ENCODE measurements at places on chromosomes 3 and 15. TPM values are rescaled to one million over a fixed set of nuclear protein-coding genes. Genes with fewer than 3 reads are reported as not detected.

The ACTRT3 gene
- total RNA-seq = 0.55 TPM

The TASOR gene
- total RNA-seq = 25.8 TPM

DNA sequence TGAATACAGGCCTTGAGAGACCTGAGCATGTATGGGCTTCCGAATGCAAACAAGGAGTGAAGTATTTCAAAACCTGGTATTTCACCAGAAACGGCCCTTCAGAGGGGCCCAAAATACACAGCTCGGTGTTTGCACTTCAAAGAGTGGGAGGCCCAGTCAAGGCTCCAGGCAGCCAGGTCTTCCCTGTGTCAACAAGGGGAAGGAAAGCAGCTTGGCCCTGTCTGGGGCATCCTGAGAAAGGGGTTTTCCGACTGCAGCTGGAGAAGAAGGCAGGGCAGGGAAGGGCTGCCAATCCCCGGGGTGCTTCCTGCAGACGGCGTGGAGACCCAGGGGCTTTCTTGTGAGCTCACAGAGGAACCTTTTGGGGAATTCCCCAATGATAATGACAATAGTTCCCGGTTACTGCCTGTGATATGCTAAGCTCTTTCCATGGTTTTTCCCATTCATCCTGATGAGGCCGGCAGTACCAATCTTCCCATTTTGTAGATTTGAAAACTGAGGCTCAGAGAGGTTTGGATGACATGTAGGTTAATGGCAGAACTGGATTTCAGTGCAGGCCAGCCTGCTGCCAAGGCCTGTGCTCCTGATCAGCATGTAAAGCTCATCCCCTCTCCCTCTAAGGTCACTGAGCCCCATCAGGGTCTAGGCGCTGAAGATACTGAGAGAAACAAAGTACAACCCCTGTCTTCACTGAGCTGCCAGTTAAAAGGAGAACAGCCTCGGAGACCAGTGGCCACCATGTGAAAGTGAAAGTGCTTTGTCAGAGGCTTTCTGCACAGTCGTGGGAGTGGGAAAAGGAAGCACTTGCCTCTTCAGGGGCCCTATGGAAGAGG is 43.0 kb upstream of the TLE3 start:
- no peak for DNase-seq

- DNase-seq = no peak
Measured at GRCh38 chr3:138938877-138939560, 7.9 kb downstream of the FOXL2 start.

The CAND2 gene
- total RNA-seq = 76.2 TPM

DNA sequence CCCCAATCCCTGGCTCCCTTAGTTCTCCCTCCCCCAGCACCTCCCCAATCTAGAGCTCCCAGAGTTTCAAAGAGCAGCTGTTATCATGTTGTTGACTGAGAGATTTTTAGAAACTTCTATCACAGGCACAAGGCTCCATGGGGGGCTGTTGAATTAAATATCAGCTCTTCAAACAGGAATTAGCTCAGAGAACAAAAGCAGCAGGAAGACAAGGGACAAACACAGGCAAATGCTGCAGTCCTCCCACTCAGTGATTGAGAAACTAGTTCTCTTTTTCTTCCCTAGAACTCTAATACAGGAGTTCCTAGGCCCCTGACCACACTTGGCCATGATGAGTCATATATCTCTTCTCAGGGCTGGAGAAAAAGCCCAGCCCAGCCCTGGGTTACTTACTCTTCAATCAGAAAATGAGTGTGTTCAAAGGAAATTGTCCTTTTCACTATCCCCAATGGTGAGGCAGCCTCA is 262.1 kb downstream of the IGSF11 start:
- no peak for DNase-seq

DNA sequence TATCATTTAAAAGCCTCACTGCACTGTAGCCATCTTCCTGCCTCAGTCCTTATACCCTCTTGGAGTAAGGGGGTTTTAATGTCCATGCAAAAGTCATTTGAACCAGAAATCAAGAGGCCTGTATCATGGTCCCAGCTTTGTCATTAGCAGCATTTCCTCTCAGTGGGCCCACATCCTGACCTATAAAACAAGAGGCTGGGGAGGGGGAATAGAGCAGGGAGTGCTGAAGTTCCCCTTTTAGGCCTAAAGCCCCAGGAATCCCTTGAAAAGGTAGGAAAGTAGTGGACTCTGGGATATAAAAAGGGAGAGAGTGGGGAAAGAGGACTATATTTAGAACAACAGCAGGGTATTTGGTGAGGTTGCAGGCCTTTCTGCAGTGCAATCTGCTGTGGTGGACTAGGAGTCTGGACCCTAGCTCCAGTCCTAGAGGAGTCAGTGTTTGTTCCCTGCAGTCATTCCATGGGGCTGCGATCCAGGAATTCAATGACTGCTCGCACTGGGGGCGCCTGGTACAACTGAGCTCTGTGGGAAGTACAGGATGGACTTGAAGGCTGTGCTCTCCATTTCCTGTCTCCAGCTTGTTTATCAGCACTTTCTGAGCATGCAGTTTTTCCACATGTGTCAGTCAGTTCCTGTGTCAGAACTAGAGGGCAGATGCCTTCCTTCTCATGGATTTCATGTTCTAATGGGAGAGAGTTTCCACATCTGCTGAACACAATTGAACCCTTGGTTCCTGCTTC is 46.8 kb downstream of the PDHB start:
- peak; percentile 27 for DNase-seq

DNA sequence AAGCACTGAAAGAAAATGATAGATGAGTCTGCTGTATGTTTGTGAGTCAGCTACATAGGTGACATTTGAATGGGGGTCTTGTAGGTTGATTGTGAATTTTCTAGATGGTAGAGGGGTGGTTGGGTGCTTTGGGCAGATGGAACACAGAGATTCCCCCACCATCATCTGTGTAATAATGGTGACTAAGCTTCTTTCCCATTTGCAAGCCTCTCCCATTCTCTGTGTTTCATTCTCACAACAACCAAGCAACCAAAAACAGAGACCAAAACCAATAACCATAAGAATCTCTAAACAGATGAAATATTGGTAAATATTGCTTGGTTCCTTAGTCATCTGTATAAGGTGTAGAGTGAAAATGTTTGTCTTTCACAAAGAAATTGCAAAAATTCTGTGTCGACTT is 17.8 kb upstream of the UTS2B start:
- no peak for DNase-seq

GRCh38 chr15:56776839-56777238 is 43.5 kb upstream of the ZNF280D start:
- DNase-seq = no peak

- DNase-seq = no peak
Measured at GRCh38 chr3:122916084-122916483, 111.5 kb downstream of the SEMA5B start.

GRCh38 chr3:17639765-17640164 is 102.7 kb downstream of the TBC1D5 start:
- no peak for DNase-seq

The RASGRP1 gene
- 0.44 TPM for total RNA-seq

The BLM gene
- total RNA-seq = 26.2 TPM

GRCh38 chr3:38519000-38519399 is 22.9 kb downstream of the EXOG start:
- no peak for DNase-seq

DNA sequence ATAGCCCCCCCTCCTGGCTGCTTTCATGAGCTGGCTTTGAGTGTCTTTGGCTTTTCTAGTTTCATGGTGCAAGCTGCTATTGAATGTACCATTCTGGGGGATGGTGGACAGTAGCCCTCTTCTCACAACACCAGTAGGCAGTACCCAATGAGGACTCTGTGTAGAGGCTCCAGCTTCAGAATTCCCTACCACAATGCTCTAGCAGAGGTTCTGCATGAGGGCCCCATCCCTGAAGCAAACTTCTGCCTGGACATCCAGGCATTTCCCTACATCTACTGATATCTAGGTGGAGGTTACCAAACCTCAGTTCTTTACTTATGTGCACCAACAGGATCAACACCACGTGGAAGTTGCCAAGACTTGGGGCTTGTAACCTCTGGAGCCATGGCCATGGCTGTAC is 1742.9 kb downstream of the SI start:
- DNase-seq = no peak

- no peak for DNase-seq
Measured at GRCh38 chr3:143123353-143123984, 3.9 kb downstream of the CHST2 start.

GRCh38 chr3:120596853-120597223 is 702 bp downstream of the NDUFB4 start:
- DNase-seq = no peak

GRCh38 chr3:111915905-111916304 is 56.8 kb downstream of the PHLDB2 start:
- no peak for DNase-seq

The CDHR4 gene
- total RNA-seq = not detected

GRCh38 chr15:35281515-35281914 is 196.4 kb upstream of the NANOGP8 start:
- no peak for DNase-seq

GRCh38 chr3:123367467-123368154 is 81.3 kb downstream of the ADCY5 start:
- no peak for DNase-seq

GRCh38 chr15:84831028-84831427 is 13.9 kb downstream of the ALPK3 start:
- no peak for DNase-seq

The LIPH gene
- 0.44 TPM for total RNA-seq

- DNase-seq = no peak
Measured at GRCh38 chr15:42759093-42759492, 22.2 kb upstream of the CDAN1 start.

DNA sequence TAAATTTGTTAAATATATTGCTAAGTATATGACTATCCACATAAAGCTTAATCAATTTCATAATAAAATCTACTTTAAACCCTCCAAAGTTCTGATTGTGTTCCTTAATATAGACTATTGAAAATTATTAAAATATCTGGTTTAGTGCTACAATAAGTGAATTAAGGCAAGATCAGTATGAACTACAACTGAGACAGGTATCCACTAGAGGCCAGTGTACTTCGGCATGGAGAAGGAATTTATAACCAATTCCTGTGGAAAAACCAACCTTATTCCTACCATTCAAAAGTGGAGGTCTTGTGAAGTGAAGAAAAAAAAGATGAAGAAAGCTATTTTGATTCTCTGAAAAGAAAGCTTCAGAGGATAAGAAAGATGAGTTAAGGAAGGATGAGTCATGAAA is 237.7 kb downstream of the SUCLG2 start:
- DNase-seq = no peak

DNA sequence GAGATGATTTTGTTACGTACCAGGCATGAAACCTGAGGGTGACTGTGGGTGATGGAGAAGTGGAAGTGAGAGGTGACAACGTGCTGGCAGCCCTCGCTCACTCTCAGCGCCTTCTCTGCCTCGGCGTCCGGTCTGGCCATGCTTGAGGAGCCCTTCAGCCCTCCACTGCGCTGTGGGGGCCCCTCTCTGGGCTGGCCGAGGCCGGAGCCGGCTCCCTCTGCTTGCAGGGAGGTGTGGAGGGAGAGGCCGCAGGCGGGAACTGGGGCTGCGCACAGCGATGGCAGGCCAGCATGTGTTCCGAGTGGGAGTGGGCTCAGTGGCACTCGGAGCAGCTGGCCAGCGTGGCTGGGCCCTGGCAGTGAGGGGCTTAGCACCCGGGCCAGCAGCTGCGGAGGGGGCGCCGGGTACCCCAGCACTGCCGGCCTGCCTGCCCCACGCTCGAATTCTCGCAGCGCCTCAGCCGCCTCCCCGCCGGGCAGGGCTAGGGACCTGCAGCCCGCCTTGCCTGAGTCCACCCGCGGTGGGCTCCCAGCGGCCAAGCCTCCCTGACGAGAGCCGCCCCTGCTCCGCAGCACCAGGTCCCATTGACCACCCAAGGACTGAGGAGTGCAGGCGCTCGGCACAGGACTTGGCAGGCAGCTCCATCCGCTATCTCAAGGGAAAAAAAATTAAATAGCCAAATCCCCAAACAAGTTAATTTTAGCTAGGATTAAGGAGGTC is 29.7 kb upstream of the MYRIP start:
- no peak for DNase-seq

The POLQ gene
- total RNA-seq = 0.38 TPM

GRCh38 chr3:52570076-52570475 is 33.7 kb downstream of the UQCC5 start:
- no peak for DNase-seq

- DNase-seq = no peak
Measured at GRCh38 chr3:156750191-156750873, 75.8 kb upstream of the LEKR1 start.

DNA sequence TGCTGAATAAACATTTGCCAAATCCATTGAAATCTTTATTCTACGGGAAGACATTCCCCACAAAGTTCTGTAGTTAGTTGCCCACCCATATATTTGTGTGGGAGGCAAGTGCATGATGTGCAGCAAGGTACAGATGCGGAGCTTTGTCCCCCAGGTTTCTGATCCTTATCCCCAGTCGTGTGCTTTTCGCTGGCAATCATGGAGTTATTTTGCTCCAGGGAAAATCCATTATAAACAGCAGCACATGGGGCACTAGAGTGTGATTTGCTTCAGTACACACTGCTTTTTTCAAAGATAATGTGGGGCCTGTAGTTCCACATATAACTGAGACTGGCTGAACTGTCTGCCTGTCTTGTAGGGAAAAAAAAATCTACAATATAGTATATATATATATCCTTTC is 132.1 kb downstream of the FEZF2 start:
- DNase-seq = no peak

GRCh38 chr15:50907601-50908208 is 778 bp upstream of the AP4E1 start:
- no peak for DNase-seq

- DNase-seq = no peak
Measured at GRCh38 chr3:54918516-54918915, 9.3 kb downstream of the LRTM1 start.

The SLTM gene
- 47.8 TPM for total RNA-seq
